ENCODE measurements at places on chromosomes 2 and 18.

DNA sequence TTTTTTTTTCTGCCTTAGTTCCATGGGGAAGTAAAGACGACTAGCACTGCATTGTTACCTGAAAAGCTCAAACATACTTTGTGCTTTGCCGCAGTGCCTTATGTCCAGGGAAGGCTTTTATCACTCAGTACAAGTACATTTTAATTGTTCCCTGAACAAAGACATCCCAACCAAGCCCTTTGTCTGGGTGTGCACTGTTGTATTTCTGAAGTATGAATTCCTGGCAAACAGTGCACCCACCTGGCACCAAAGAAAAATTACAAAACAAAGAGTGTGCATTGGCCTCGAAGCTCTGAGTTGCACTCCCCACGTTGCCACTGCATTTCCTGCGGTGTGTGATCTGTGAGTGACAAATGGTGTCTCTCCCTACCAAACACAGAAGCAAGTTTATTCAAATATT is 858.5 kb upstream of the PIK3C3 start:
- DNase-seq, result no peak

GRCh38 chr18:46302528-46303485 is 198.6 kb downstream of the HAUS1 start:
- DNase-seq, result no peak

- DNase-seq, result no peak
Observed at GRCh38 chr18:49303379-49303778, 157.1 kb downstream of the DYM start.

- peak; percentile 24 for DNase-seq
Observed at GRCh38 chr2:37794717-37795116, 123.3 kb upstream of the CDC42EP3 start.

DNA sequence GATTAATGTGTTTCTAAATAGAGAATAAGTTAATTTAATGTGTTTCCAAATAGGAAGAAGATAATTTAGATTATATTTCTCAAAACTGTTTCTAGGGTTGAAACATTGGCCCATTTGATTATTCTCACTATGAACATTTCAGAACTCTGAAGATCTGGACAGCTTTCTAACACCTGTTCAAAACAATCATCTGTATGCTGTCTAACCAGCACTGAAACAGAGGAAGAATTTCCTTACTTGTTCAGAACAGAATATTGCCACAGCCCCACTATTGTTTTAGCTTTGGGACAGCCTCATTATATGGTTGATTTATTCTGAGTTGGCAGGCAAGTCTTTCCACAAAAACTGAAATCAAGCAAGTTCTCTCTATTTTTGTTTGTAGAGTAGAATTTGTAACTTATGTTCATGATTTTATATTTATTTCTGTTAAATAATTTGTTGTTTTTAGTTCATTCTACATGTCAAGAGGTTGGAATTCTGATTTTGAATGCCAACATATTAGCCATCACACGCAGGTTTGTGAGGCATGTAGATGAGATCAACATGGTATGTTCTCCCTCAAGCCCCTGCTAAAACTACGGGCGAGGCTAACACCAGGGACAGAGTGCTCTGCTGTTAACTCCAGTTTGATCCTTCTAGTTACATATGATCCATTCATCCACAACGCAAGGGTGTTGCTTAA is 11.2 kb downstream of the IL18RAP start:
- no peak for DNase-seq

DNA sequence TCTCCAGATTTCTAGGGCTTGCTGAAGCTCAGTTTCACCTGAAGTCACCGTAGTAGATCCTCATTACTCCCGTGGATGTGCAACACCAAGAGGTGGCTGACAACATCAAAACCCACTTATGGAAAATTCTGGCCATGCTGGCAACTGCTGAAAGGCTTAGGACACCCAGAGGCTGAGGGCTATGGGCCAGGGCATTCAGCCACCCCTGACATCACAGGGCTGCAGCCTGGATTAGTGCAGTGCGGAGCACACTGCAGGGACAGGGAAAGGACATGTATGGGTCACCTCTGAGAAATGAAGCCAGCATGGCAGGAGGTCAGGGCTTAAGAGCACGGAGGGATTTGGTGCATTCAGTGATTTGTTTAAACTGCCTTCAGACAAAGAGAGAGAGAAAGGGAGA is 300.6 kb downstream of the TDRD15 start:
- no peak for DNase-seq

- DNase-seq, result no peak
Observed at GRCh38 chr2:107006836-107007235, 120.9 kb upstream of the ST6GAL2 start.

DNA sequence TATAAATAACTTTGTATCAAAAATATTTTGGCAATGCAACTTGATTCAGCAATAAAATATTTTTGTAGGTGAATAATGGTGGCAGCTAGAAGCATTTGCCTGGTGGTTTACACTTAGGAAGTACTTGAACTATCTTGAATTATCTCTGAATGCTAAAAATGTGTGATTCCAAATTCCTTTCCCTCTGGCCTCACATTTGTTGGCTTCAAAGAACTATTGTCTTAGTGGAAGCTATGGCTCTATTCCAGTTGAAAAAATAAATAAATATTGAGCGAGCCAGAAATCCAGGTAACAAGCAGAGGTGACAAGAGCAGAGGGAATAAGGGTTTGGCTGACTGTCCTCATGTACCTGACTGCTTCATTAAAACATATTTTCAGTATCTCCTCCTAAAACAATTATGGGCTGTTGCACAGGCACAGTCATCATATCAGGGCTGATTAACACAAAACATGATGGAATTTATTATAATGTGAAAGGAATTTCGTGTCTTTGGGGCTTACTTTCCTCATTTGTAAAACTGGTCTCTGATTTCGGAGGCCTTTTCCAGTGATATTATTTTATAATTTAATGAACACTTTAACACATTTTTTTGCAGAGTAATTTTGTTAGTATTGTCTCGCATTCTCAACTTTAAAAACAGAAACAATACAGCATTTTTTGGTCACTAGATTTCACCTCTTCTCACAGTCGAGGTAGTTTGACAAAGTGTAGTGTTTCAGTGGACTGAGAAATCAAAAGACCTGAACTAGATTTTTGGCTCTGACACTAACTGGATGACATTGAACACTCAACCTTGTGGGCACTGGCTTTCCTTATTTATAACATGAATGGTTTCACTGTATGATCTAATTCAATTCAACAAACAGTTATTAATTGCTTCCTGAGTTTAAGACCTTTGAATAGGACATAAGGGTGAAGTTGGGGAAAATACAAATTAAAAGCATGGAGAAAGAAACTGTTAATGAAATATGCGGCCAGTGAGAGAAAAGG is 7.8 kb upstream of the CAVIN2 start:
- DNase-seq, result no peak

GRCh38 chr2:240502059-240502429 is 55.7 kb downstream of the ANKMY1 start:
- DNase-seq, result no peak

GRCh38 chr2:55718165-55719008 is 24.7 kb upstream of the PNPT1 start:
- peak; percentile 44 for DNase-seq

GRCh38 chr2:207532676-207533075 is 2.9 kb downstream of the CREB1 start:
- DNase-seq, result no peak

DNA sequence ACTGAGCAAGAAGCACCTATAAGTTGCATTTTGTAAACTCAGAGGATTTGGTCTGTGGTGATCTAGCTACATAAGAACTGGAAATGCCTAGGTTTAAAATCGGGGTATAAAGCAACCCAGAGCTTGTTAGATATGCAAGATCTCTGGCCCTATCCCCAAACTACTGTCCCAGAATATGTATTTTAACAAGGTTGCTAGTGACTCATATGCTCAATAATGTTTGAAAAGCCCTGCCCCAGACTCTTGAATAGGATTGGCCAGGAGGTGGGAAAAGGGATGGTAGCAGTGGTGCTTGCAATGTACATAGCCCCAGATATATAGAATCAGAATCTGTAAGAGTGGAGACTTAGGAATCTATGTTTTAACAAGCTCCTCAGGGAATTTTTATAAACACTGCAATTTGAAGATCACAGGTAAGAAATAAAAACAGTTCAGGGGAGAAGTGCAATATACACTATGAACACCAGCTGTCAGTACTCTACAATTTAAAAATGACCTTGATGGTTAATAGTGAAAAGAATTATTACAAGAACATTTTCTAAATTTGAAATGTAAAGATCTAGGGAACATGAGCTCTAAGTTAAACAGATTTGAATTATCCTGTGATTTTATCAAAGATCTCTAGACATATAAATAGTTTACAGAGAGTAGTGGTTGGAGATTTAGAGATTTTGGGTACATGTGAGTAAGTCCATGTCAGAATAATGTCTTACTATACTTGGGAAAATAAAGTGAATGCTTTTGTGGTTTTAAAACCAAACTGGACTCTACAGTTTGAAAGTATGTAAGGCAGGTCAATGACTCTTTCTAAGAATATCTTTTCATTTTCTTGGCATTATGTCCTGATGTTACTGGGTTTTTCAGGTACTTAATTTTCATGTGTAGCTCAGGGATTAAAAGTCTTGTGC is 7.7 kb upstream of the MMADHC start:
- DNase-seq, result no peak

DNA sequence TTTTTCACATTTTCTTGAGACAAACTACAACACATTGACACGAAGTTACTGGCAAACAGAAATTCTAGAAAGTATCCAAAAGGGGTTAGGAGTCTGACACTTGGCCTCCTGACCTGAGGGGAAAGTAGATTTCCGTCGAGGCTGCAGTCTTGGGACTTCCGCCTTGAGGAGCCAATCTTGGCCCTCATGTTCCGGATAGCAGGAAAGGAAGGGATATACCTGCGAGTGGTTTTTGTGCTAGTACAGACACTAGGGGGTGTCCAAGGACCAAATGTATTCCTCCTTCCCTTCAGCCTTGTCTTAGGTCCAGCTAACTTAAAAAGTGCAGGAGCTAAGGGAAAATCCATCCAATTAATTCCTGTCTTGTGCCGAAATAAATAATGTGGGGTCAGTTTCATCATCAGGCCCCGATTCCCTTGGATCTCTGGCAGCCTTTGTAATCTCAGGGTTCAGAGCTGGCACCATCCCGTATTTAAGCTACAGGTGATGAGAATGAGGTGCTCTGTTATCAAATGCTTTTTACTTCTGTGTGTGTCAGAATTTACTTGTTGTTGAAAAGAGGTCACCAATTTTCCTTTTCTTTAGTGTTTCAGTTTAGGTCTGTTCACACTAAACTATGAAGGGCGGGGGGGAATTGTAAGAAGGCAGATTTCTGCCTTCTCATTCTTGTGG is 330.2 kb upstream of the FANCL start:
- DNase-seq, result peak; percentile 78

- no peak for DNase-seq
Observed at GRCh38 chr2:60771508-60771907, 15.4 kb downstream of the PAPOLG start.

GRCh38 chr2:85875350-85876050 is 13.3 kb downstream of the ST3GAL5 start:
- peak; percentile 54 for DNase-seq

- DNase-seq, result no peak
Observed at GRCh38 chr2:224027070-224027469, 12.0 kb downstream of the SERPINE2 start.

- DNase-seq, result peak; percentile 87
Observed at GRCh38 chr18:12308386-12309100, 502 bp downstream of the TUBB6 start.

DNA sequence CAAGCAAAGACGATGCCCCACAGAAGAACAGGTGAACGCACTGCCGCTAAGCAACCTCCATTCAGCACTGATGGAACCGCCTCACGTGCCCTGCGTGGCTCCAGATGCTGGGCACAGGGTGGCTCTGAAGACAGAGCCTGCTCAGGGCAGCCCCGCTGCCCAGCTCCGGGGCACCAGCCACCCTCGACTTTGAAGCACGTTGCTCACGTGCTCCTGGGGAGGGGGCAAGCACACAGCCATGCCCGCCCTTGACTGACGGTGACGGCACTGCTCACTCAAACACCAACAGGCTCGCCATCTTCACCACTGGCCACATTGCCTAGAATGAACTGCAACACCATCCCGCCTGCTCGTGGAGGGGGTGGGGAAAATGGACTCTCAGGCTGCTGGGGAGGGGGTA is 251.3 kb downstream of the HDAC4 start:
- DNase-seq, result no peak

DNA sequence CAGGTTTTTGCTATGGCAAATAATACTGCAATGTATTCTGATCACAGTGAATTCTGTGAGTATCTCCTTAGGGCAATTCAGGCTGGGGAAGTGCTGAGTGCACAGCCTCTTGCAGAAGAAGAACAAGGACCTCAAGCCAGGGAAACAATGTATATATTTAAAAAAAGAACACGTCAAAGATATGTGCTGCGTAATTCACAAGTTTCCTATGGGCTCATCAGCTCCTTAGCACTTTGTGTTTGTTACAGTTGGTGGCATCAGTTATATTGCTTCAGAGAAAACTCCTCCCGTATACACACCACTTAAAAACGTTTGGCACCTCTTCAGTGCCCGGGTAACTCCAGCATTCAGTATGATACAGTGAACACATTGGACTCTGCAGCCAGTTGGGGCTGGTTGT is 16.5 kb upstream of the MARCO start:
- DNase-seq, result peak; percentile 9

DNA sequence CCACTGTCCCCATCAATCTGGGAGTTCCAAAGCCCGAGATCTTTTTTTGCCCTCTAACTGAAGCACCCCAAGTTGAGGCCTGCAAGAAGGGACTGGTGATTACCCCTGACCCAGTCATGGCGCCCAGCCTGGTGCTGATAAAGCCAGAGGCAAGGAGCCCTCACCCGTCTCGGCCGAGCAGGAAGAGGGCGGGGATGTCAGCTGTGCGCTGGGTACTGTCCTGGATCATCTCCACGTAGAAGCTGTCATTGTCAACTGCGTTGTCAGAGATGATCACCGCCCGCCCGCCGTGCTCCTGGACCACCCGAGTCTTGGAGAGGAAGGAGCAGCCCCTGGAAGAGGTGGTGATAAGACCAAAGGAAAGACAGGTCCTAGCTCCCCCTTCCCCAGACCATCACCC is 4.4 kb downstream of the PRADC1 start:
- no peak for DNase-seq

- DNase-seq, result peak; percentile 41
Observed at GRCh38 chr2:175180701-175181103, 808 bp downstream of the ATP5MC3 start.

DNA sequence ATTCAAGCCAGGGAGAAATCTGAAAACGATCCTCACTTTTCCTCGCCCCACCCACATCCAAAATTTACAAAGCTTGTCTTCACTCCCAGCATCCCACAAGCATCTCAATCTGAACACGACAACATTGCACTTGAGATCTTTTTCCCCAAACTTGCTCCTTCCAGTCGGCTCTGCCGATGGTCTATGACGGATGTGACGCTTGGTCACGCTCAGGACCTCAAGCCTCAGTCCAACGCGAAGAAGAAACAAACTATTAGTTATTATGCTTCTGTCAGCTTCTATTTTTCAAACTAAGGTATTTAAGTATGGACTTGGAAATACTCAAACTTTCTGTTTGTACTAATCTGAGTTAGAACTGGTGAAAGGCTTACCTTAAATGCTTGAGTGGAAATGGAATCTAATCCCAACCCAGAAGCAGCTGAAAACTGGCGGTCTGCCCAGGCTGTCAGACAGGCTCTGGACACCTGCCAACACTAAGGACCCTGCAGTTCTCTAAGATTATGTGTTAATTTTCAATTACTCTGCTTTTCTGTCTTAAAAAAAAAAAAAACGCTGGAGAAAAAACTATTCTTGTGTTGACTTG is 132.1 kb upstream of the DNMT3A start:
- DNase-seq, result no peak

Measured in MV-4-11 (cell line).